Activated CD8-positive, alpha-beta memory T cell treated with anti-CD3 and anti-CD28 coated beads for 1 hour (primary cell): ENCODE measurements at places on chromosomes 2 and 18.
A peak's percentile ranks its signal among the peaks of the same experiment; 100 is the strongest.

DNA sequence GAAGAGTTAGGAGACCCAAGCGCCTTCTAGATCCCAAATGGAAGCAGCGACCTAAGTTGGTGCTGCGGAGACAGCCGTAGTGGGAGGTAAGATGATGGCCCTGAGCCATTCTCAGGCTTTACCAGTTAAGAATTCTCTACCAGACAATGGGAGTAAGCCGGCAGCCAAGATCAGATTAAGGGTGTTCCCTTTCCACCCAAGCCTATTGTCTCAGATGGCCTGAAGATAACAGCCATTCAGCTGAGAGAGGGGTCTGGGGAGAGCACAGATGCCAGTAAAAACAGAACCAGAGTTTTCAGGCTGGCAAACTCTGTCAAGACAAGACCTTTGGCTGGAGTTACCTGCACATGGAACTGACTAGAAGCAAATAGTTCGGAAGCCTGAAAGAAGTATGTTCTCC, 191.7 kb upstream of the HAAO start:
- no peak for DNase-seq

DNA sequence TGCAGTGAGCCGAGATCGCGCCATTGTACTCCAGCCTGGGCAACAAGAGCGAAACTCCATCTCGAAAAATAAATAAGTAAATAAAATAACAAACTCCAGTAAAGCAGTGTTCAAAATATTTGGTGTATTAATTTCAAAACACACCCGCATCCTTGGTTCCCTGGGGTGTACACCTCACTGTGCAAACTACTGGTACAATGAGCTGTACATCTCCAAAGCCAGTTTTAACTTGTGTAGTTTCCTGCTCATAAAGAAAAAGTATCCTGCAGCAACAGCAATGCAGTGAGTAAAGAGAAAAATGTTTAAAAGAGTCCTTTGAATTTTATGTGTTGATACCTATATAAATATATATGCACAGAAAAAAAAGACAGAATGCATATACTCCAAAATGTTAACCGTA, 4.4 kb upstream of the NFE2L2 start:
- no peak for DNase-seq

- DNase-seq = no peak
Measured at GRCh38 chr2:173077506-173078177, 2.0 kb downstream of the MAP3K20 start.

- no peak for DNase-seq
Measured at GRCh38 chr2:19029655-19030054, 328.8 kb downstream of the OSR1 start.

- DNase-seq = peak; percentile 19
Measured at GRCh38 chr2:85887566-85888019, 1.2 kb downstream of the ST3GAL5 start.

- peak; percentile 27 for DNase-seq
Measured at GRCh38 chr2:174682007-174682577, 82.2 kb downstream of the CHRNA1 start.

- no peak for DNase-seq
Measured at GRCh38 chr2:144015036-144015435, 504.9 kb downstream of the ZEB2 start.

GRCh38 chr2:168599738-168600137, 143.7 kb downstream of the CERS6 start:
- no peak for DNase-seq

DNA sequence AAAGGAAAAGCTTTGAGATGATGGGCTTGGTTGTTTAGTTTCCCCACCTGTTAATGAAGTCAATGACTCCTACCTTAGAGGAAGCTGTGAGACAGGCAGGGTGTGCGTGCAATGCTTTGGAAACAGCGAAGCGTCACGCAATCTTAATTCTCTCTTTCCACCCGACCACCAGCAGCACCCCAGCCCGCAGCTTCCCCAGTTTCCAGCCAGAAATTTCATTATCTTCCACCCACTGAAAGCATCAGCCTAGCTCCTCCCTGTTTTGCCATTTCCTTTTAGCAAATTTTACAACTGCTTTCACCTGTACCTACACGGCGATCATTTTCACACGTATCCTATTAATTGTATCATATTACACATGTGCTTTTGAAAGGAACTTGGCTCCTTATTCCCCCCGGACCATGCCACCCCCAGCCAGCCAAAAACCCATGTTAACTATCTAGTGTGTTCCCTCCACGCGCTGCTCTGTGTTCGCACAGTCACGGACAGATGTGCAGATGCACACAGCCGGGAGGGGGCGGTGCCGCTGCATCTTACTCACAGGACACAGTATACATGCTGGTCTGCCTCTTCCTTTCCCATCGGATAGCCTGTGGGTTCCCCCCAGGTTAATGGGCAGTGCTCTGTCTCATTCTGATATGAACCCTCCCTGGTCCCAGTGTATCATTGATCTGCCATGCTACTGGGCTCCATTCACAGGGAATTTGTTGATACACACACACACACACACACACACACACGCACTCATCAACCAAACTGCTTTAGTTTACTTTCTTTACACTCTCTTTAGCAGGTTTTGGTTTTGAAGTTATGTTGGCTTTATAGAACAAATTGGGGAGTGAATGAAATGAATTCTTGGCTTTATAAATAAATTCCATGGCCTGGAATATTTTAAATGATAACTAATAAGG, 22.4 kb downstream of the CYP27C1 start:
- peak; percentile 11 for DNase-seq

DNA sequence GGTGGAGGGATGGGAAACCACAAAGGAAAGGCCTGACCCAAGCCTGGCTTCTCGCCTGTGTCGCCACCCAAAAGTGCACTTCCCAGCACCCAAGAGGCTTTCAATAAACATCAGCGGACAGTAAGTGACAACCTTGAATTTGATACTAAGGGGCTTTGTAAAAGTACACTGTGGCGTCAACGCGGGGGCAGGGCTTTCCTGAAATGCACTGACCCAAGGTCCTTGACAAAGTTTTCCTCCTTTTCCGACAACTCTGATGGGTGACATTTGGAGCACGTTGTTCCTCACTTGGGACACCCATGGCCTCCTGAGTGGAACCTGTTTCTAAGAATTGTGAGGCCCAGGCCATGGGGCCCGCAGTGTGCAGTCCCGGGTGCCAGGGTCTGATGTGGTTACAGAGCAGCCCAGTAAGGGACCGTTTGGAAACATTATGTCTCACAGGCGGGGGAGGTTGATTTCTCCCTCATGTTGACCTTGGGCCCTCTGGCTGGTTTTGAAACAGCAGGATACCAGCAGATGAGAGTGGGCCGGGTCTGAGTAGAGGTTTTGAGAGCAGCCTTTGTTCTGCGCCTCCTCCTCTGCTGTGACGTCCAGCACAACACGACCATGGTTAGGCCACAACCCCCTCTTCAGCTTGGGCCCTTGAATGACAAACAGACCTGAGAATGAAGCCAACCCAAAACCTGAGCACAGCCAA, 2.8 kb upstream of the ZBTB14 start:
- no peak for DNase-seq

DNA sequence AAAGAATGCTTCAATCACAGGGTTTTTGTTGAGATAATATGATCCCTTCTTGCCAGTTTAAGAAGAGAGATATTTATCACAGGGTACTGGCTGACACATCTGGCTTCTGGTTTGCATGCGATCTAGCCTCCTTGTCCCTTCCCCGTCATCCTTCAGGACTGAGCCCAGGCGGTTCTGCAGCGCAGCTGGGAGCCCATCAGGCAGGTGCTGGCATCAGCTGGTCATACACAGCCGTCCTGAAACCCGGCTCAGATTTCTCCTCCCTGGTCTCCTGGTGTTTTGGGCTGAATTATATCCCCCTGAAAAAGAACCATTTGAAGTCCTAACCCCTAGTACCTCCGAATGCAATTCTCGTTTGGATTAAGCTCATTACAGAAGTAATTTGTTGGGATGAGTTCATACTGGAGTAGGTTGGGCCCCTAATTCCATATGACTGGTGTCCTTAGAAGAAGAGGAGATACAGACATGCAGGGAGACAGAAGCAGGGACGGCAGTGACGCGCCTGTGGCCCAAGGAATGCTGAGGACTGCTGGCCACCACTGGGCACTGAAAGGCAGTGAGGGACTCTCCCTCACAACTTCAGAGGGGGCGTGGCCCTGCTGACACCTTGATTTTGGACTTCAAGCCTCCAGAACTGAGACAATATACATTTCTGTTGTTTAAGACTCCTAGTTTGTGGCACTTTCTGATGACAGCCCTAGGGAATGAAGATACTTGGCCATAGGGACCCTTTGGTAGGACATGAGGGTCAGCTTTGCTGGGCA, 83.9 kb upstream of the ODC1 start:
- no peak for DNase-seq

GRCh38 chr18:22868831-22869230, 64.3 kb upstream of the RBBP8 start:
- DNase-seq = no peak

GRCh38 chr2:43100362-43100882, 126.0 kb downstream of the ZFP36L2 start:
- no peak for DNase-seq

DNA sequence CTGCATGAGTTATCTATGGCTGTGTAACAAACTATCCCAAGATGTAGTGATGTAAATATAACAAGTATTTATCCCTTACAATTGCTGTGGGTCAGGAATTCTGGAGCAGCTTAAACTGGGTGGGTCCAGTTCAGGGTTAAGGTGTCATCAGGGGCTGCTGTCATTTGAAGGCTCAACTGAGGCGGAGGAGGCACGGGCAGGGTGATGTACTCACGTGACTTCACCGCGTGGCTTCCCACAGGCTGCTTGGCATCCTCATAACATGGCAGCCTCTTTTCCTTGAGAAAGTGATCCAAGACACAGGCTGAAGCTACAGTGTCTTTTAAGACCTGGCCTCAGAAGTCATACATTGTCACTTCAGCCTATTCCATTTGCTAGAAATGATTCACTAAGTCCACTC, 125.8 kb downstream of the PTGR3 start:
- no peak for DNase-seq

- DNase-seq = no peak
Measured at GRCh38 chr2:38748391-38748790, 2.8 kb downstream of the SRSF7 start.

DNA sequence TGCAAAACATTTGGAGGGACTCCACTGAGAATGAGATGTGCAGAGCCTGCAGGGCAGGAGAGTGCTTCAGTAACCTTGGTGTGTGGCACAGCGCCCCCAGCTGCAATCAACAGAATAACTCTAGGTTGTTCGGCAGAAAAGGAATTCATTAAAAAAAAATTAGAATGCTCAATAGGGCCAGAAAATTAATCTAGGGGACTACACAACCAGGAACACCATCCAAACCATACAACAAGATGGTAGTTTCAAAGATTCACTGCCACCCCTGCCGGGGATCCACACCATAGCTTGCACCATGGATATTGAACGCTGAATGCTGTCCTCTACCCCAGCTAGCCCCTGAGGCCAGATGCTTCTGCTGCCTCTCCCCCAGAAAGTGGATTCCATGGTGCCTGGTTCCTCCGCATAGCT, 50.1 kb downstream of the THUMPD2 start:
- no peak for DNase-seq

DNA sequence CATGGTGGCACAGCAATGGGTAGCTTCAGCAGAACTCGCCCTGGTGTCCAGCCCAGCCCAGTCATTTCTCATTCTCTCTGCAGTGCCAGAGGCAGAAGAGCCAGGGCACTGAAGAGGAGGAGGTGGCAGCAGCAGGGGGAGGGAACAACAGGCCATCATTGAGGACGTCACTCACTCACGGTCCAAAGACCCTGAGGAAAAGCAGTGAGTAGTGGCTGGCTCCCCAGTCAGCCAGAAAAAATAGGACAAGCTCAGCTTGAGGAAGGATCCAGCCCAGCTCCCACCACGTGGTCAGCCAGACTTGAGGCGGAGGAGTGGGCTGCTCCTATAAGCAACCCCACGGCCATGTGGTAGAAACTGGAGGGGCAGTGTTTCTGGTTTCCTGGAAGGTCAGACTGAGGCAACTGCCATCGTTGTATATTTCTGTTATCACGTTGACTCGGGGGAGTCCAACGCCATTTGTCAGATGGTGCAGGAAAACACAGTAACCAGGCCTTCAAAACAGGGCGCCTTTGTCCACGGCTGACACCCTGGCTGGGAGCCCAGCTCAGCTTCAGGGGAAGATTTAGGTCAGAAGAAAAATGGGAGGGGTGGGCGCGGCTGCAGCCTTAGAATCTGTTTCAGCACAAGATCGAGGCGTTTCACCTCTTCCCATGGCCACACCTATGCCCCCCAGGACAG, 19.0 kb upstream of the TMEM247 start:
- DNase-seq = no peak

GRCh38 chr2:23330214-23330613, 54.8 kb upstream of the KLHL29 start:
- DNase-seq = no peak

DNA sequence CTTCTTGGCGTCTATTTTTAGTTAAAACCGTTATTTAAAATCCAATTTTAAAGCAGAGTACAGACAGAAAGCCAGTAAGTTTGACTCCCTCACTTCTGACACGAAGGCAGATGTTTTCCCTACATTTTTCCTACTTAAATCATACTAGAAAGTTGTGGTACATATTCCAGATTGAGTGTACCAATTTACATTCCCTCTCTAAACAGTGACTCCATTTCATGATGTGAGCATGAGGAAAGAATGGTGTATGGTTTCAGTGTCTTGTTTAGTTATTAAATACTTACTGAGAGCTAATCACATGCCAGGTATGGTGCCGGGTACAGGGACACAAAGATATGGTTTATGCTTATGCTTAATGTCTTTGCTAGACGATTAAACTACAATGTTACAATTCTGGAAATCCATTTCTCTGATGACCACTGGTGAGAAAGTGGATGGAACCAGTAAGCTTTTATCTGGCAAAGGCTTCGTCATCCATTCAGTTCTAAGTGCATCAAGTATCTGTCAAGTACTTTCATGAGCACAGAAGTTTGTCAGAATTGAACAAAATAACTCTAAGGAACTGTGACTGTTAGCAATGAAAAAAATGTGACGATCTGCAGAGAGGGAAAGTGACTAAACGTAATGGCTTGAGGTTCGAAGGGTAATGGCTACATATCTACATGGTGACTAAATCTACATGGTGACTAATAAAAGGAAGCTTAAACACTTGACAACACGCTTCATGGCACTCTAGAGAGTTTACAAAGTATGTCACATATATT, 25.7 kb downstream of the MAP4K3 start:
- DNase-seq = no peak

DNA sequence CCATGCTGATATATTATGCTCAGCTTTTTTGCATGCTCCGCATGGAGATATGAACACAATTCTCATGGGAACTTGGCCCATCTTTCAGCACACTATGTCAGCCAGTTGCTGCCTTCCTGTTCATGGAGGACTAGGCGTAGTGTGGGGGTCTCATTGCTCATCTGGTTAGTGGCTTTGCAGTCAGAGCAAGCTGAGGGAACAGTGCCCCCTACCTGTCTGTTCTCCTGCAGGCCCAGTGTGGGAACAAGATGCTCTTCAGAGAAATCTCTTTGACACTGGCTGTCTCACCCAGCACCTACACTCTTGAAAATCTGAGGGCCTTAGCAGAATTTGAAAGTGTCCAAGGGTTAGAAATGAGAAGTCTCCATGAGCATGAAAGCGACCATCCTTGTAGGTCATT, 47.1 kb downstream of the SPTBN1 start:
- no peak for DNase-seq

GRCh38 chr2:241534293-241534692, 24.3 kb upstream of the BOK start:
- no peak for DNase-seq

- DNase-seq = no peak
Measured at GRCh38 chr18:75915941-75916623, 488.6 kb upstream of the SMIM21 start.
